ENCODE measurements at places on chromosomes 3 and 15. TPM values are rescaled to one million over a fixed set of nuclear protein-coding genes. Genes with fewer than 3 reads are reported as not detected.

GRCh38 chr3:15794303-15794771 lies 3.4 kb downstream of the ANKRD28 start:
- DNase-seq, result no peak

DNA sequence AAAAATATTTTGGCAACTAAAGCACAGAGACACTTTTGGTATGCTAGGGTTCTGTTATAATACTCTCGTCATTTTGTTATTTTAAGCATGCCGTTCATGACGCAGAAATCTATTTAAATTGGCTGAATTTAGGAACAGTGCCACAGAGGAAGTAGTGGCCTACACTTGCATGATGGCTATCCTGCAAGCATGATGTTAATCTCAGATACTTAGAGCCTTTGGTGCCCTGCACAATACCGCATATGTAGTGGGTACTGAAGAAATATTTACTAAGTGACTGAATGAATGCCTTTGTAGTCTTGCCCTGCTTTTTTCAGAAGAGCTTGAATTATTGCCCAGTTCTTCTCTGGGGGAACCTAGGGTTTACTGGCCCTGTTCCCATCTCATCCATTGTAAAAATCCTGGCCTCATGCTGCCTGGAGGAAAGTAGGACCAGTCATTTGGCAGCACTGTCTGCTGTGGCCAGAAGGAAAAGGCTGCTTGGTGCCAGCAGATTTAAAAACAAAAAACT lies 79.0 kb downstream of the SERPINI1 start:
- DNase-seq, result no peak

DNA sequence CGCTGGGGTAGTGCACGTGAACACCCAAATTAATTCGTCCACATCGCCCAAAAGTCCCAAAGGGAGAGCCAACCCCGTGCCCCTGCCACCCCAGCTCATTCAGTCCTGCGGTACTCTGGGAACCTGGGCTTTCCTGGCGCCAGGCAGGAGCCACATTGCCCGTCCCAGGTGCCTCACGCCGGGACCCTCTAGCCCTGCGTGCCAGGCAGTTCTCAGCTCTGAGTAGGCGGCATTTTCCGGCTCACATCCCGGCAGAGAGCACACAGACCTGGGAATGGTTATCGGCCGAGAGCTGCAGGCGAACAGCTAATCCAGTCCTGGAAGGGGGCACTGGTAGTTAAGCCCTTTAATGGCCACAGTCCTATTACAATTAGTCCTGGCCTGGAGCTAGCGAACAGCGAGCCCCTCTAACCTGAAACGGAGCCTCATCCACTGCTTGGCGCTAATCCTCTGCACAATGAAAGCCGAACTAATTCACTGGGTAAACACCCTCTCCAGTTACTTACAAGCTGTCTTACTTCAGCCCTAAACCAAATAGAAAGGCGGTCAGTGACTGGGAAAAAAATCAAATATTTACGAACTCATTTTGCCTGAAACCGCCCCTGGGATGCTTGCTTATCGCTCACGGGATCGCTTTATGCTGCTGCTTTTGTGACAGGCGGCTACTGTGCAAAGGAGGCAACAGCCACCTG lies 254.6 kb upstream of the SOX14 start:
- no peak for DNase-seq

GRCh38 chr3:11643201-11643603 lies 513 bp downstream of the VGLL4 start:
- peak; percentile 43 for DNase-seq

- no peak for DNase-seq
Measured at GRCh38 chr15:29312387-29312786, 42.8 kb upstream of the NSMCE3 start.

GRCh38 chr15:100060276-100060926 lies 281.4 kb downstream of the ADAMTS17 start:
- DNase-seq, result no peak

- no peak for DNase-seq
Measured at GRCh38 chr3:28907616-28908015, 373.3 kb upstream of the RBMS3 start.

- DNase-seq, result no peak
Measured at GRCh38 chr3:147616998-147617619, 207.9 kb downstream of the ZIC1 start.

- no peak for DNase-seq
Measured at GRCh38 chr3:161305095-161305991, 66.0 kb downstream of the SPTSSB start.

Gene MTMR10
- 41.2 TPM for total RNA-seq

Gene STAC
- not detected for total RNA-seq

Gene DUOXA1
- 1.0 TPM for total RNA-seq

Gene SLC2A2
- total RNA-seq, result not detected

Gene KNG1
- not detected for total RNA-seq

Gene ZNF660
- total RNA-seq, result 0.05 TPM

Measured in CD4-positive, alpha-beta T cell (primary cell).